Uterus (tissue), 4 donors: ENCODE measurements at places on chromosomes 3 and 15. TPM values are rescaled to one million over a fixed set of nuclear protein-coding genes. Genes with fewer than 3 reads are reported as not detected.

DNA sequence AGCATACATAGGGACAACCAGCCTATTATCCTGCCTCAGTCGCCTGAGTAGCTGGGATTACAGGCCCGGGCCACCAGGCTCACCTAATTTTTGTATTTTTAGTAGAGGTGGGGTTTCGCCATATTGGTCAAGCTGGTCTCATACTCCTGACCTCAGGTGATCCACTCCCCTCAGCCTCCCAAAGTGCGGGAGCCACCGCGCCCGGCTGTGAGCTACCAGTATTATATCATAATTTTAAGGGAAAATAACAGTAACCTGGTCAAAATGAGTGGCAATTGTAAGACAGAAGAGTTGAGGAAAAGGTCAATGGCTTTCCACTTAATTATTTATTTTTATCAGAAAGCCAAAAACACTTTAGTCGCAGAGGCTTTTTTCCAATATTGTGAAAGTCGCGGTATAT is 652.6 kb upstream of the BCHE start:
- H3K4me3 ChIP-seq = no peak overlapping the region
- DNase-seq = no peak
- H3K27ac ChIP-seq = no peak overlapping the region
- H3K4me1 ChIP-seq = no peaks in the 10 kb centered on the region
- H3K36me3 ChIP-seq = no peaks in the 10 kb centered on the region

HLTF gene
- total RNA-seq = 50.7 TPM

FES gene
- total RNA-seq = 59.5 TPM

DNA sequence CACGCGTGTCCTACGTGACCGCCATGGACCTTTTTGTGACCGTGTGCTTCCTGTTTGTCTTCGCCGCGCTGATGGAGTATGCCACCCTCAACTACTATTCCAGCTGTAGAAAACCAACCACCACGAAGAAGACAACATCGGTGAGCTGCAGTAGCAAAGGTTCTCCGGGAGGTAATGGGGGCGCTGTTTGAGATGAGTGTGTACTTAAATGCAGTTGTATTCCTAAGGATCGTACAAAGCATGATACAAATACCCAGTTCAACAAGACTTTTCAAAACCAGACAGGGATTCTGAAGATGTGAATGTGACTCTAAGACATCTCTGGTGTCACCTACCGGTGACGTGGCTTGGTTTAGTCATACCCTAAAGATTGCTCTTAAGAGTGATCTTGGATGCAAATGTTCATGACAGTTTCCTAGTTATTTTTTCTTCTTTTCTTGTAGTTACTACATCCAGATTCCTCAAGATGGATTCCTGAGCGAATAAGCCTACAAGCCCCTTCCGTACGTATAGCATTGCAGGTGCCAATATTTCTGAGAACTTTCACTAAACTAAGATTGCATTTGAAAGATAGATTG is 556.6 kb downstream of the GABRG3 start:
- H3K4me1 ChIP-seq = no peaks in the 10 kb centered on the region
- no peak overlapping the region for H3K4me3 ChIP-seq

GRCh38 chr15:81170511-81170910 is 26.2 kb upstream of the IL16 start:
- H3K27ac ChIP-seq = no peak overlapping the region
- H3K4me1 ChIP-seq = no peaks in the 10 kb centered on the region
- no peaks in the 10 kb centered on the region for H3K36me3 ChIP-seq
- no peak for DNase-seq
- H3K27me3 ChIP-seq = no peaks in the 10 kb centered on the region

DNAJC17 gene
- total RNA-seq = 29.5 TPM

DNA sequence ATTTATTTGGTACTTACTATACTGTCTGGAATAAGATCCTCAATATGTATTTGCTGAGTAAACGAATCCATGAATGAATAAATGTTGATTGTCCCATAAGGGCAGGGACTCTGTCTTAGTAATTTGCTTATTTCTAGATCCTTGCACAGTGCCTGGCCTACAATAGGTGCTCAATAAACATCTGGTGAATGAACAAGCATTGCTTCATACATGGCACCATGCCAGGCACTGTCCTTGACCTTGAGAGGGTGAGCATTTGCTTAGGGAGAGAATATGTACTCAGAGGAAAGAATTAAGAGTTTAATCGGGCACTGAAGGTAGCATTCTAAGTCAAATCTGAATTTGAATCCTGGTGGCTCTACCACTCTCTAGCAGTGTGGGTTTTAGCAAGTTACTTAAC is 282.1 kb downstream of the THSD4 start:
- no peaks in the 10 kb centered on the region for H3K36me3 ChIP-seq
- H3K27me3 ChIP-seq = no peaks in the 10 kb centered on the region
- H3K27ac ChIP-seq = no peak overlapping the region

DNA sequence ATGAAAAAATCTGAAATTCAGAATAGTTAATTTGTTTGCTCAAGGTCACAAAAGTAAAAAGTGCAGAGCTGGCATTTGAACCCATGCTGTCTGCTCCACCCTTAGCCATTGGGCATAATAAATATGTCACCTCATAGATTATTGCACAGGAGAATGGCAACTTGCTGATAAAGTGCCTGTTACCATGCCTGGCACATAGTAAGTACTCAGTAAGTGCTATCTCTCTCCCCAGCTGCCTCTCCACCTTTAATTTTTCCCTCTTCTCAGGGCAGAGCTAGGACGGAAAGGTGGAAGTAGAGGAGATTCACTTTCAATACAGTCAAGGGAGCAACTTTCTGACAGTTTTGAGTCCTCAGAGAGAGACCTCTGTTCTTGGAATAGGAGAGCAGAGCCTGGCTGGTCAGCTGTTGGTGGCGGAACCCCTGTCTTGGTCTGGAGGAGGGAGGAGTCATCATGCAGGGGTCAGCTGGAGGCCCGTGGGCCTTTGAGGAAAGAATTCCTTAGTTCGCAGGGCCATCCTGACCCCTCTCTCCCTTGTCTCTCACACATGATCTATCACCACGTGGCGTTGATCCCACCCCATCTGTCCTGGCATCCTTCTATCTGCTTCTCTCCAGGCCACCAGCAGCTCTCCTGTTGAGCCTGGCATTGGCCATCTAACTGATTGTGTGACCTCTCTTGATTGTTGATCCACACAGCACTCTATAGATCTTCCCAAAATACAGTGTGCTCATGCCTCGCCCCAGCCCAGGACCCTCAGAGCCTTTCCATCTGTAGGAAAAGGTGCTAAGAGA is 149.3 kb downstream of the RPLP1 start:
- no peak for DNase-seq
- H3K4me3 ChIP-seq = no peak overlapping the region
- H3K36me3 ChIP-seq = no peaks in the 10 kb centered on the region
- H3K27ac ChIP-seq = no peak overlapping the region

DNA sequence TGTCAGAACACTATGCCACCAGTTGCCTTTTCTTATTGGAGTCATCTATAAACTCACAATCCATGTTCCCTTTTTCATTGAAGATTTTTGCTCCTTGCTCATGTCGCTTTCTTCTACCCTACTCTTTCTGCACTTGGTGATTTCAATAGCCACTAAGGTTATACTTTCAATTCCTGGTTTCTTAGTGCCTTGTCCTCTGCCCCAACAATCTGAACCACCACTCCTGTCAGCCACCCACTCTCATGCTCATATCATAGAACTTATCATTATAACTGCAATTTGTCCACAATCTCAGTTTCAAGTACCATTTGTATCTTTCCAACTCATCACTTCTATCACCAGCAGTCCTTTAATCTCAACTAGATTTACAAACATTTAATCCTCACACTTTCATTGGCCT is 10.0 kb upstream of the GRAMD1C start:
- DNase-seq = no peak
- H3K4me1 ChIP-seq = no peaks in the 10 kb centered on the region
- H3K27ac ChIP-seq = no peak overlapping the region
- H3K36me3 ChIP-seq = no peaks in the 10 kb centered on the region
- H3K27me3 ChIP-seq = no peaks in the 10 kb centered on the region

PLSCR4 gene
- 64.7 TPM for total RNA-seq

CCR9 gene
- total RNA-seq = not detected

- H3K4me3 ChIP-seq = no peak overlapping the region
- H3K36me3 ChIP-seq = no peaks in the 10 kb centered on the region
- H3K27me3 ChIP-seq = no peaks in the 10 kb centered on the region
- DNase-seq = no peak
Measured at GRCh38 chr3:30628901-30629590, 22.6 kb downstream of the TGFBR2 start.

- no peak overlapping the region for H3K4me3 ChIP-seq
- no peaks in the 10 kb centered on the region for H3K4me1 ChIP-seq
- no peaks in the 10 kb centered on the region for H3K36me3 ChIP-seq
- no peak for DNase-seq
Measured at GRCh38 chr3:189214651-189215050, 42.9 kb downstream of the TPRG1 start.

FEZF2 gene
- total RNA-seq = not detected

GRCh38 chr3:177463863-177464262 is 266.6 kb upstream of the TBL1XR1 start:
- no peaks in the 10 kb centered on the region for H3K4me1 ChIP-seq
- H3K4me3 ChIP-seq = no peak overlapping the region
- no peaks in the 10 kb centered on the region for H3K36me3 ChIP-seq
- peak overlapping the region; percentile 51 for H3K27ac ChIP-seq
- DNase-seq = no peak
- no peaks in the 10 kb centered on the region for H3K27me3 ChIP-seq

GRCh38 chr3:33128706-33129105 is 14.9 kb downstream of the CRTAP start:
- H3K27ac ChIP-seq = no peak overlapping the region
- H3K4me3 ChIP-seq = no peak overlapping the region
- no peaks in the 10 kb centered on the region for H3K4me1 ChIP-seq
- DNase-seq = no peak
- H3K36me3 ChIP-seq = no peaks in the 10 kb centered on the region

SCAMP5 gene
- 6.6 TPM for total RNA-seq

DNA sequence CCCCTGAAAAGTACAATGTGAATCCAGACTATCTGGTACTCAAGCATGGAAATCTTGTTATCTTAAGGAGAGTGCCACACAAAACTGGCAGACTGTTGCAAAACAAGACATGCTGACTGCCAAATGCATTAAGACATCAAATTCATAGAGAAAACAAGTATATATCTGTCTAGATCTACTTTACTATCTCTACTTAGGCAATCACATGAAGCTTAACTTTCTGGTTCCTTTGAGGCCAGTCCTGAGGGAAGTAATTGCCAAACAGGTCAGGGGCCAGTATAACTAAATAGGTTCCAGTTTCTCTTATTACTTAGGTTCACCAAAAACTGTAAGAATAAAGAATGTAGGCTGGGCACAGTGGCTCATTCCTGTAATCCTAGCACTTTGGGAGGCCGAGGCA is 15.9 kb upstream of the SLC4A7 start:
- H3K4me3 ChIP-seq = no peak overlapping the region
- no peak overlapping the region for H3K27ac ChIP-seq
- no peaks in the 10 kb centered on the region for H3K4me1 ChIP-seq
- no peak for DNase-seq
- H3K27me3 ChIP-seq = no peaks in the 10 kb centered on the region

- H3K36me3 ChIP-seq = no peaks in the 10 kb centered on the region
- no peaks in the 10 kb centered on the region for H3K27me3 ChIP-seq
- H3K27ac ChIP-seq = no peak overlapping the region
Measured at GRCh38 chr3:53708001-53708621, 138.1 kb downstream of the CHDH start.

SLC9A9 gene
- total RNA-seq = 28.2 TPM

GRCh38 chr3:196163666-196164493 is 47.3 kb downstream of the ZDHHC19 start:
- H3K27me3 ChIP-seq = no peaks in the 10 kb centered on the region
- no peaks in the 10 kb centered on the region for H3K36me3 ChIP-seq
- no peak for DNase-seq
- H3K27ac ChIP-seq = no peak overlapping the region

BMF gene
- 28.7 TPM for total RNA-seq

GRCh38 chr3:8555113-8555661 is 53.6 kb downstream of the LMCD1 start:
- no peaks in the 10 kb centered on the region for H3K36me3 ChIP-seq
- H3K27ac ChIP-seq = peak overlapping the region; percentile 75
- no peak overlapping the region for H3K4me3 ChIP-seq

- no peak for DNase-seq
- H3K27ac ChIP-seq = peak overlapping the region; percentile 46
- no peaks in the 10 kb centered on the region for H3K27me3 ChIP-seq
- H3K36me3 ChIP-seq = no peaks in the 10 kb centered on the region
- H3K4me3 ChIP-seq = no peak overlapping the region
Measured at GRCh38 chr3:100526613-100527346, 34.4 kb downstream of the TMEM45A start.

DNA sequence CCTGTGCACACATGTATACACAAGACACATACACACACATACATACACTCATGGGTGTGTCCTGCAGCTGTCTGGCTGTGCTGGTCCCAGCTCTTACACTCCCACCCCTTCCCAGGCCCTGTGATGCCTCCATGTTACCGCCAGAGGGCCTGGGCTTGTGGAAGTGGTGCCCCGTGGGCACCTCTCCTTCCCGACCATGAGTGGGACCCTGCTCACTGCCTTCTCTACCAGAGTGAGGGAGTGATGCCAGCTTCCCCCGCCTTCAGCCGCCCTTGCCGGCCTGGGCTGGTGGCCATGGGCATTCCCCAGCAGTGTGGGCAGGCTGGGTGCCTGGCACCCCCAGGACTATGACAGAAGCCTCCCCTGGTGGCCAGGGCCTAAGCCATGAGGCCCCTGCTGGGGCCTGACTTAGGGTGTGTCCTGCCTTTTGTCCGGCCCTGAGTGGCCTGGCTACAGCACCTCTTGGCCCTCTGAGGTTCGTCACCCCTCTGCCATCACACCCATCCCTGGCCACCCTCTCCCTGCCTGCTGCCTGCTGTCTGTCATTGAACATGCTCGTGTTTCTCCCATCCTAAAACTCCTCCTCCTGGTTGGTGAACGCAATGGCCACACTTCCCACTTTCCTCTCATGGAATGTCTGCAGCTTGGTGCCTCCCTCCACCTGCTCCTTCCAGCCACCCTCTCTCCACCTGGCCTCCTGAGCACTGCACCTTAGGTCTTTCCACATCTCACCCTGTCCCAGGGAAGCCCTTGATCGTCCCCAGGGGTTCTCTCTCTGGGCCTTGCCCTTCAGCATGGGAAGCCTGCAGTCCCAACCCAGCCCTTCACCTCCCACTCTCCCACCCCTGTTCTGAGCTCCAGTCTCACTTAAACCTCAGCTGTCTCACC is 14.6 kb downstream of the HDAC11 start:
- no peaks in the 10 kb centered on the region for H3K27me3 ChIP-seq
- no peaks in the 10 kb centered on the region for H3K4me1 ChIP-seq
- no peak overlapping the region for H3K4me3 ChIP-seq
- no peak overlapping the region for H3K27ac ChIP-seq
- no peak for DNase-seq

GRCh38 chr15:99087405-99087943 is 17.4 kb upstream of the SYNM start:
- no peaks in the 10 kb centered on the region for H3K36me3 ChIP-seq
- no peaks in the 10 kb centered on the region for H3K4me1 ChIP-seq
- DNase-seq = peak; percentile 3

LIPC gene
- total RNA-seq = not detected

- H3K27me3 ChIP-seq = no peaks in the 10 kb centered on the region
- no peaks in the 10 kb centered on the region for H3K4me1 ChIP-seq
- H3K27ac ChIP-seq = no peak overlapping the region
- DNase-seq = no peak
- H3K4me3 ChIP-seq = no peak overlapping the region
Measured at GRCh38 chr3:113005611-113006010, 14.8 kb downstream of the GTPBP8 start.

FANCD2OS gene
- total RNA-seq = not detected
